Mucosa of descending colon (tissue), 3 donors: ENCODE measurements at places on chromosomes 5 and 9.
A peak's percentile ranks its signal among the peaks of the same experiment; 100 is the strongest.

- DNase-seq: peak; percentile 50
These were observed 110.5 kb upstream of the CDKN2B start for GRCh38 chr9:22119522-22120158.

GRCh38 chr5:93995126-93995621 lies 253.8 kb upstream of the POU5F2 start:
- no peak for DNase-seq

DNA sequence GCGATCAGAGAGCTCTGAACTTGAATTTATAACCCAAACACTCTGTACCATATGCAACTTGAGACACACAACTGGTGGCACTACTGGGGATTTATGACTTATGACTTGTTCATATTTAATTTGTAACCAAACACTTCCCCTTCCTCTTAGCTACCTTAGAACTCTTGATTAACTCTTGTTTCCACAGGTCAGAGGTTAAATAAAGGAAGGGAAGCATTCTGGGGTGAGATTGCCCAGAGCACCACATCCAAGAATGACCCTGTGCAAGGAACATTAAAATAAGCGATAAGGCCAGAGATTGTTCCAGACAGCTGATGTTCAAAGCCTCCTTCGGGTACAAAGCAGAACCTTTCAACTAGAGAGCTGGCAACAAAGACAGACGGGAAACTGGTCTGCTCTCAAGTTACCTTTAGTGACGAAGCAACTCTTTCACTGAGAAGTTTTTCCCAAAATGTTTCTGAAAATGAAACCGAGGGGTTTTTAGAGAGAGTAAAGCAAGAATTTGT lies 242.6 kb downstream of the DENND1A start:
- no peak for DNase-seq

DNA sequence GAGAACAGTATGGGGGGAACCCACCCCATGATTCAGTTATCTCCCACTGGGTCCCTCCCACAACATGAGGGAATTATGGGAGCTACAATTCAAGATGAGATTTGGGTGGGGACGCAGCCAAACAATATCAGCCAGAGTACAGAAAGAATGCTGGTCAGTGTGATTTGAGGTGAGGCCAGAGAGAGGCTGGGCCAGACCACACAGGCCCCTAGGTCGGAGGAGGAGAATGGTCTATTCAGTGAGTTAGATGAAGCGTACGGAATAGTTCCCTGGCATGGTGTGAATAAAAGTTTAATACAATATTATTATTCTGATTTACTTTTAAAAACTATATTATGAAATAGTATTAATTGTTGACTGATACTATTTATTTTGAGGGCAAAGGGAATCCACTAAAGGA lies 39.7 kb downstream of the PCSK5 start:
- no peak for DNase-seq

- no peak for DNase-seq
These were observed 141.9 kb downstream of the ST8SIA4 start for GRCh38 chr5:100761192-100761591.
